ENCODE measurements at places on chromosomes 13 and 19.
A peak's percentile ranks its signal among the peaks of the same experiment; 100 is the strongest.

- DNase-seq: no peak
Measured at GRCh38 chr19:54248016-54248601, 5.5 kb upstream of the LILRA6 start.

DNA sequence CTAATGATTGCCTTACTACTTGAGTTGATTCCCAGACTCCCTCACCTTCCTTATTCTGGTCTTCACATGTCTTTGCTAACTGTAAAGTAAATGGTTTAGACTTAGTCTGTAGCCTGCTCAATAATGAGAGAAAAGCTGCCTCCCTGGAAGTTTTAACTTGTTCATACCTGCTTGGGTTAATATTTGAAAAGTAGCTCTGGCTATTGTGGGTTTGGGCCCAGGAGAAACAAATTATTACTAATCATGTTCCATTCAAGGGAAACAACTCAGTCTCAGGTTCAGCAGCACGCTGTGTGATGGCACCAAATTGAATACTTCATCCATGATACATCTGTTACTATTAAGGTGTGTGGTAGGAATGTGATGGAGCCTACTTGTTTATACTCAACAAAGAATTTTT, 75.0 kb downstream of the ZMYM2 start:
- DNase-seq: no peak

DNA sequence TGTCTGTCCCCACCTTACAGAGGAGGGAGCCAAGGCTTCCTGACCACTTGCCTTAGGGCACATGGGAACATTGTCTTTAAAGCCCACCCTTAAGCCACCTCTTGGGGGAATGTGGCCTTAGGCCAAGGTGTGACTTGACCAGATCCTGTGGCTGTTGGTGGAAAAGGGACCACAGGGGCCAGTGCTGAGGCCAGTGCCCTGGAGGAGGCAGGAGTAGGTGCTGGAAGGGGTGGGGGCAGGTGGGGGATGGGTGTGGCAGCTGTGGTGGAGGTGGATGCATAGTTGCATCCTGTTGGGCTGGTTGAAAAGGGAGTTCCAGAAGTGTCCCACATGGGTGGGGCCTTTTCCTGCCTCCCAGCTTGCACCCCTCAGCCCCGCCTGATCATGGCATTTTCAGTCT, 44.8 kb downstream of the DNM2 start:
- DNase-seq: no peak

GRCh38 chr19:8663920-8664670, 33.7 kb downstream of the NFILZ start:
- DNase-seq: no peak

DNA sequence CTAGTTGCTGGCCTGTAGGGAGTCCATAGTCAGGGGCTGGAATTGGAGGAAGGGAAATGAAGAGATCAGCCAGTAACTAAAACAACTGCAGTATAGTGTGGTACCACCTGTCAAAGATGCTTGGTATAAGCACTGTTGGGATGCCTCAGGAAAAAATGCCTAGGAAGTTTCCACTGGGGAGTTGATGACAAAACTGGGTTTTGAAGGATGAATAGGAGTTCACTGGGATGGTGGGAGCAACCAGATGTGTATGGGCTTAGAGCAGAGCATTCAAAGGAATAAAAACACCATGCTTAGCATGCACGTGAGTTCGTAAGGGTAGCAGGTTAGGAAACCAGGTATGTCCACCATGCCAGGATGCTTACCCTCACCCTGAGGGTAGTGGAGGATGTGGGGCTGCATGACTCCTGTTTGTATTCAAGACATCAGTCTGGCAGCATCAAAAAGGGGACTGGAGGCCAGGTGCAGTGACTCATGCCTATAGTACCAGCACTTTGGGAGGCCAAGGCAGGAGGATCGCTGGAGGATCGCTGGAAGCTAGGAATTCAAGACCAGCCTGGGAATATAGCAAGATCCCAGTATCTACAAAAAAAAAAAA, 7.1 kb downstream of the CATSPERD start:
- DNase-seq: no peak

GRCh38 chr19:57305056-57305455, 15.2 kb upstream of the ZNF543 start:
- DNase-seq: no peak

DNA sequence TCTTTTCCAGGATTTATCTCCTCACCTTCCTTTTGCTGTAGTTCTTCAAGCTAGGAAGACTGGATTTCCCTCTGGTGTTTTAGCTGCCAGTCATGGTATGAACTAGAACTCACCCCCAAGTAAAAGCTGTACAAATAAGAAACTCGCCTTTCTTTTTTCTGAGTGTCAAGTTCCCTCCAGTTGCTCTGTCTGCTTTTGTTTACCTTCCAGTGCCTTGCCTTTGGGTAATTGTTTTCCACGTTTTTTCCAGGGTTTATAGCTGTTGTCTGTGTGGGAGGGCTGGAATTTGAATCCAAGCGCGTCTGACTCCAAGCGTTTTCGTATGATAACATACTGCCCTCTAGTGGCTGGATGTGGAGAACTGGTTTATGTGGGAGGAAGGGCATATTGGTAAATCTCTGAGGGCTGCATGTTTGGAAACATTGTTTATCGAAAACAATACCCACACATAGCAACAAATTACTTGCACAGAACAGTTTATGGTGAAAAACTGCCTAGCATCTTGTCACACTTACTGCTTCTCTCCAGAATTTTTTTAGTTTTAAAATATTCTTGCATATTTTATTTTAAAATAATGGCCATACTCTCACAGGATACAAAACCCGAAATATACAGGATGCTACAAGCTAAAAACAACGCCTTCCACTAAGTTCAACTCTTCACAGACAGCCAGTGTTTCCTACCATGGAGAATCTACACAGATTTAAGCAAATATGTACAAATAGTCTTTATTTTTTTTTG, 19.2 kb downstream of the RCN3 start:
- DNase-seq: peak; percentile 83

DNA sequence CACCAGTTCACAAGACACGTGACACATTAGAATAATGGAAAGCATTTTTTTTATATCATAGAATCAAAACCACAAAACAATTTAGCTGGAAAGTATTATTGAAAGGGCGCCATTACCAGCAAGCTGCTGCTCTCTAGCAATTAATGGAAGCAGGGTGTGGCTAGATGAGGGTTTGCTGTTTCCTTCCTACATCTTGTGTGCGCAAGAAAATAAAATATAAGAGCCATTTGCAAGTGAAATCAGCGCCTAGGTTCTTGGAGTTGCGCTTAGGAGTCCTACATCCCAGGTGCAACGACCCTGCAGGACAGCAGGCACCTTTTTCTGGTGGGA, 140.9 kb downstream of the ZNF536 start:
- no peak for DNase-seq

DNA sequence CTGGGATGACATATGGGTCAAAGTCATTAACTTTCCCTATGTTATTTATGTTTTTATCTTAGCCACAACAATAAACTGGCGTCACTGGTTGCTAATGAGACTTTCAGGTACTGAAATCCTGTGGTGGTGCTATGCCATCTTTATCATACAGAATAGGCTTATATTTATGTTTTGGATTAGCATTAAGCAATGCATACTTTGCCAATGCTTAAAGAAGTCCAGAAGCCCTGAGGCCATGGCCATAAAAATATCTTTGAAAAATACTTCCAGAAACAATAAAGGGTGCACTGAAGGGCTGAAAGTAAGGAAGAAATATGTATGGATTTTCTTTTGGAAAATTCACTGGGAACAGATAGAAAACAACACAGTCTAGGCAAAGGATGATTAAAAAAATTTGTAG, 304.6 kb upstream of the SLC10A2 start:
- no peak for DNase-seq

- no peak for DNase-seq
Measured at GRCh38 chr19:961866-962620, 22.1 kb upstream of the WDR18 start.

DNA sequence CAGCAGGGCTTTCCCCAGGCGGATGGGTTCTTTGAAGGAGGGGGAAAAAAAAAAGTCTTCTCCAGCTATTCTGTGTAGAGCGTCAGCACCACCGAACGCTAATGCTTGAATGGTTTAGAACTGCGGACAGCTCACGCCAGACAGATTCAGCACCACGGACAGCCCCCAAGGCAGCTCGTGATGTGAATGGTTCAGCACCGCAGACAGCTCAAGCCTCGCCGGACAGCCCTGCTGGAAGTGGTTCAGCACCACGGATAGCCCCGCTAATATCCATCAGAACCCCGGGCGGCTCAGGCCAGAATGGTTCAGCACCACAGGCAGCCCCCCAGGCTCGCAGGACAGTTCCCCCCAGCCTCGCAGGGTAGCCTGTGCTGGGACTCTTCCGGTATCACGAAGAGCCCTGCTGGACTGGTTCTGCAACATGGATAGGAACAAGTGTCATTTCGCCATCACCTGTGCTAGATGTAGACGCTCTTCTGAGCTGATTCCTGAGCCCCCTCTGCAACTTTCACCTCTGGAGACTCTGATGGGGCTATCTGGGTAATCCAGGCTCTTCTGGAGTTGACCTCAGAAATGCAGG, 4.9 kb upstream of the SMIM17 start:
- DNase-seq: peak; percentile 24

DNA sequence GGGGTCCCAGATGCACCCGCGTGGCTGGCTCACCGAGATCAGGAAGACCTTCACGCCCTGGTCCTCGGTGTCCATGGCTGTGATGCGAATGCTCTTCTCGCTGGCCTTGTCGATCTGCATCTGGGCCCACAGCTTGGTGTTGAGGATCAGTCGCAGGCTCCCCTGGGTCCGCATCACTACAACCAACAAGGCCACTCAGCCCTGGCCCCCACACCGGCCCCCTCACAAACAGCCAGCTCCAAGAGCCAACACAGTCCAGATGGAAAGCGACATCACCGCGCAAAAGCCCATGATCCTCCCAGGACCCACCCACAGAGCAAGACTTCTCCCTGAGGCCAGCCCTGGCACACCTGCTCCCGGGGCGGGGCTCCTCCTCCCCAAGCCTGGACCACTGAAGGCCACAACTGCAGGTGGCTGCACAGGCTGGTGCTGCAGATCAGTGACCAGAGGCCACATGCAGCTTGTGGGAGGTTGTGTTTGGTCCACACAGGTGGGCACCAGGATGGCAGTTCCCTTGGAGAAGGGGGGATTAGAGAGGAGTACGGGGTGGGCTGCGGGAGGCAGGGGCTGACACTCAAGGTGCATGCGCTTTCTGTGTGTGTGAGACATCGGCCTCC, 4.5 kb downstream of the CAPS start:
- no peak for DNase-seq

GRCh38 chr13:31835932-31836331, 96.6 kb downstream of the RXFP2 start:
- DNase-seq: no peak

DNA sequence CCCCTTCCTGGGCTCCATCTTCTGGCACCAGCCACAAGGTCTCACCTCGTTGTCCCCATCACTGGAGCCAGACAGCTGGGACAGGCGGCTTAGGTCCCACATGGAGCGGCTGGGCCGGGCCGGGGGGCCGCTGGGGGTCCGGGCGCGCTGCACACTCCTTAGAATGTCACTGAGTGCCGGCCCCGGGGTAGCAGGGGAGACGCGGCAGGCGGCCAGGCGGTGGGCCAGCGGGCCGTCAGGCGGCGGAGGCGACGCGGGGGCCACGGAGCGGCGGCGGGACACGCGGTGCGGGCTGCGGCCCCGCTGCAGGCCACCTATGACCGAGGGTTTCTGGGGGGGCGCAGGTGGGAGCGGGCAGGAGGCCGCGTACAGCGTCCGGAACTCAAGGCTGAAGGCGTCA, 3.1 kb upstream of the SPACA4 start:
- DNase-seq: no peak

GRCh38 chr19:47002853-47003610, 16.6 kb upstream of the NPAS1 start:
- DNase-seq: no peak

DNA sequence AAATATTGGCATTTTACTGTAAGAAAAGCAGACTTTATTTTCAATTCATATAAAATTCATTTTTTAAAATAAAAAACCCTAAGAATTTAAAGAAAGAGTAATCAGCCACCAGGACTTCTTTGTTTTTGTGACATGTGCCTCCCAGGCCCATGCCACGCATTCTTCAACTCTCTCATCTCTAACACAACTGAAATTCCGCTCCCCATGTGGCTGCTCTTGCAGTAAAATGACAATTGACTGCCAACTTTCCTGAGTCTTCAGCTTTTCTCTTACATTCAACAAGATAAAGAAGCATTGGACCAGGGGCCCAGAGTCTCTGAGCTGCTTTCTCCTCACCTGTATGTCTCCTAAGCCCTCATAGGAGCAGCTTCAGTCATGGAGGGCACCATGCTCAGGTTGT, 372.1 kb downstream of the UQCRFS1 start:
- DNase-seq: no peak

GRCh38 chr19:611481-611868, 21.8 kb downstream of the HCN2 start:
- no peak for DNase-seq

- no peak for DNase-seq
Measured at GRCh38 chr13:43522788-43523187, 264.0 kb downstream of the ENOX1 start.

DNA sequence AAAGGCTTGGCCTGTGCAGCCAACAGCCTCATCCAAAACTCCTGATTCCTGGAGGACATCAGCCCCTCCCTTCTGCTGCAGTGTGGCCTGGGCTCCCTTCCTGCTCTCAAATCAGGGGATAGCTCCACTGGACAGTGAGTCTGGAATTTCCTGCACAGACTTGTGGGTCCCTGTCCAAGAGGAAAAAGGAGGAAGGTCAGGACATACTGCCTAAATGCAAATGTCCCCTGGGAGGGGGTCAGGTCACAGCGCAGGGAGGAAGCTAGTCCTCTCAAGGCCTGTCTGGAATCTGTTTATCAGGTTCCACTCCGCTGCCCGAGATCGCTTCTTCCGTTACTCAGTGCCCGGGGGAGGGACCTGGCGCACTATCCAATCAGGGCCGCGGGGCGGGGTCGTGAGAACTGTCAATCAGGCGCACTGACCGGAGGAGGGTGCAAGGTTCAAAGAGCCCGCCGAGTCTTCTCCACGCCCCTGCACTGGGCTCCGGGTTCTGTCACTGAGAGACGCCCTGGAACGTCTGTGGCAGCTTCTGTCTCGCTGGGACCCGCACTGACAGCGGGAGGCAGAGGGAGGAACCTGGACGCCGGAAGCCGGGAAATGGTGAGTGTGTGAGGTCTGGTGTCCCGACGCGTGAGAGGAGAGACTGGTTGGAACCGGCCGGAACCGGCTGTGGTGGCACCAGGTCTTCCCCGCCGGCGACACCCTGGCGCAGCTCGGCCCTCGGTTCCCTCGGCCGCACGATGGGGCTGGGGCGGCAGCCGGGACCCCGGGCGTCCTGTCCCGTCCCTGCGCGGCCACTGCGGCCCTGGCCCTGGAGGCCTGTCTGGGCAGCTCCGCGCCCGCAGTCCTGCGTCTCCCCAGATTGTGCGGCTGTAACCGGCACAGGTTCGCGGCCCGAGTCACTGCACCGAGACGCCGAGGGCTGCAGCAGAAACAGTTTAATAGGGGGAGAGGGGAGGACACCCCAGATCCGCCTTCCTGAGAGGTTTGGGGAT, at the start of gene ZNF441:
Gene ZNF441, plus strand, starts transcription at position 404 of the 995 bp plus-strand sequence. Its CDS starts 194 bp downstream, at position 598.
- peak; percentile 99 for DNase-seq

GRCh38 chr13:29676941-29677452, 81.5 kb upstream of the SLC7A1 start:
- DNase-seq: no peak

DNA sequence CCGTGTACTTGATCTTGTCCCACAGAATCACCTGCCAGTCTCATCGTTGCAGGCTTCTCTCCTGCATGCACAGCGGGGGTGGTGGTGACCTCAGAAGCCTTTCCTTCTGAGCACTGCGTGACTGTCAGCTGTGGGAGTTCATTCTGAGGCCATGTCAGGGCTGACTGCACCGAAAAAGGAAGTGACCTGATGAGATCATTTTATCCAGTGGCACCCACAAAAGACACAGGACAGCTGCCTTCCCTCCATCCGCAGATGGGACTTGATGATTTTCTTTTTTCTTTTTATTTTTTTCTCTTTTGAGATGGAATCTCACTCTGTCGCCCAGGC, 89.7 kb downstream of the RAB20 start:
- no peak for DNase-seq

GRCh38 chr19:40674291-40674690, 16.2 kb downstream of the NUMBL start:
- DNase-seq: no peak
